ENCODE measurements at places on chromosomes 3 and 15.

GRCh38 chr3:106593381-106593780 lies 724.6 kb upstream of the CBLB start:
- no peak for DNase-seq

DNA sequence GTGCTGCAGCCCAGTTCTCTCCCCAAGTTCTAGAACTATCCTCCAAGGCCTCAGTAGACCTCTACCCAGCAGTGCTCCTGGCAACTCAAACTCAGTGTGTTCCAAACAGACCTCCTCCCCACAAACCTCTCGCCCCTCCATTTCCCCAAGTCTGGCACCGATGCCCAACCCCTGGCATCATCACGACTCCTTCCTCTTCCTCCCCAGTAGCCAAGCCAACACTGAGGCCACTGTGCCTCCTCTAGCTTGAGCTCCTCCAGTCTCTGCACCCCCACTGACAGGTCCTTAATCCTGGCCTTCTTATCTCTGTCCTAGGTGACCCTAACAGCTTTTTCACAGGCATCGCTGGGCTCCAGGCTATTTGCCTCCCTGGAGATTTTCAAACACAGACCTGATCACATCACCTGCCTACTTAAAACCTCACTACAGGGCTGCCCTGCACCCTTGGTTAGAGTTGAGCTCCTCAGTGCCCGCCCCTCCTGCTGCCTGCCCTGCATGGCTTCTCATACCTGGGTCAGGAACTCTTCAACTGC lies 6.8 kb downstream of the ARPIN start:
- no peak for DNase-seq

DNA sequence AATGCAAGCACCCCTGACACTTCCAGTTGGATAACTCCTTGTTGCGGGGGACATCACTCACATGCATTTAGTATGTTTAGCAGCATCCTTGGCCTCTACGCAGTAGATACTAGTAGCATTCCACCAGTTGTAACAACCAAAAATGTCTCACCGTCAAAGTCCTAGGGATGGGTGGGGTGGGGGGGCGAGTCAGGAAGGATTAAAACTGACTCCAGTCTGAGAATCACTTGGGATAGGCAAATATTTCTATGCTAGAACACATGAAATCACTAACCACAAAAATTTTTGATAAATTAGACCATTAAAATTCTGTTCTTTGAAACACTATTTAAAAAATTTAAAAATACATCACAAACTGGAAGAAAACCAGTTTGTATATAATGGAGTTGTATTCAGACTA lies 18.0 kb downstream of the ICE2 start:
- DNase-seq: no peak

DNA sequence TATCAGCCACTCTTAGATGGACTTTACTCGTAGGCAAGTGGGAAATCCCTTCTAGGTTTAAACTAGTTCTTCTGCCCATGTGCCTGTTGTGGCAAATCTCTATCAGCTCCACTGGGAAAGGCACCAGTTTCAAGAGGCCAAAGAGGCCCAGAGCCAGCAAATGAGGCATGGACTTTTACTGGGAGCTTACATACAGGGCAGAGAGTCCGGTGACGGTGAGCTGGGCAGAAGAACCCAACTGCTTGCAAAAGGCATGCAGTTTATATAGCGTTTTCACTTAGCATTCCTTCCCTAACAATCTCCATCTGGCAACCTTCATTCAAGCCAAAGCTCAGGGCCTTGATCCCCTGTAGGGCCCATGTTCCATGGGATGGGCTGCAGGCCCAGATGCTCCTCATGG lies 93.0 kb upstream of the C3orf80 start:
- no peak for DNase-seq

Data from anterior cingulate cortex (tissue), 58 donors.